CD8-positive, alpha-beta T cell (primary cell): ENCODE measurements at places on chromosomes 1 and 21. TPM values are rescaled to one million over a fixed set of nuclear protein-coding genes. Genes with fewer than 3 reads are reported as not detected.

The ALG14 gene
- 0.61 TPM for total RNA-seq

The PCP4L1 gene
- total RNA-seq, result not detected

The GCSAML gene
- not detected for total RNA-seq

The VWA5B1 gene
- not detected for total RNA-seq

The BTBD8 gene
- total RNA-seq, result 1.2 TPM

The KRTAP19-3 gene
- not detected for total RNA-seq
